Neural crest cell (in vitro differentiated cells): ENCODE measurements at places on chromosomes 1 and 21. TPM values are rescaled to one million over a fixed set of nuclear protein-coding genes. Genes with fewer than 3 reads are reported as not detected.

DNA sequence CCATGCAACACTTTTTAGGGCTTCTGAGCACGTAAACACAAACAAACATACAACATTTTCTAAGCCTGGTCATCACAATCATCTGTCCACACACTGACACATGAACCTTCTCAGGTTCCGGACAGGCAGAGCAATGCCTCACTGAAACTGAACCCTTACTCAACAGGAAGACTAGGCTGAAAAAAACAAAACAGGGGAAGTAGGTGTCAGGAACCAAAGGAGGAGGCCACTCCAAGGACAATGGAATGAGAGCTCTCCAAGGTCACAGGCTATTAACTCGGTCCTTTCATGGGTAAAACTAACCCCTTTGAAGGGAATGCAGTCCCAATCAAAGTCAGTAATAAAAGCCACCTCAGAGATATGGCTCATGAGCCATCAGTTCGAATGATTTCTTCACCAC is 76.6 kb downstream of the FAM78B start:
- peak overlapping the region; percentile 7 for H3K27ac ChIP-seq
- DNase-seq = no peak
- H3K36me3 ChIP-seq = no peaks in the 10 kb centered on the region

GRCh38 chr1:71157151-71157550 is 76.3 kb upstream of the ZRANB2 start:
- H3K27me3 ChIP-seq = no peaks in the 10 kb centered on the region
- H3K27ac ChIP-seq = no peak overlapping the region
- H3K36me3 ChIP-seq = no peaks in the 10 kb centered on the region
- no peak for DNase-seq
- H3K4me1 ChIP-seq = no peaks in the 10 kb centered on the region
- H3K4me3 ChIP-seq = no peak overlapping the region

- H3K4me1 ChIP-seq = peaks cover 19% of the 10 kb centered on the region
- peak overlapping the region; percentile 44 for H3K4me3 ChIP-seq
- no peak for DNase-seq
- H3K27ac ChIP-seq = peak overlapping the region; percentile 59
- H3K27me3 ChIP-seq = no peaks in the 10 kb centered on the region
Observed at GRCh38 chr1:155218854-155219591, 10.5 kb downstream of the MTX1 start.

DNA sequence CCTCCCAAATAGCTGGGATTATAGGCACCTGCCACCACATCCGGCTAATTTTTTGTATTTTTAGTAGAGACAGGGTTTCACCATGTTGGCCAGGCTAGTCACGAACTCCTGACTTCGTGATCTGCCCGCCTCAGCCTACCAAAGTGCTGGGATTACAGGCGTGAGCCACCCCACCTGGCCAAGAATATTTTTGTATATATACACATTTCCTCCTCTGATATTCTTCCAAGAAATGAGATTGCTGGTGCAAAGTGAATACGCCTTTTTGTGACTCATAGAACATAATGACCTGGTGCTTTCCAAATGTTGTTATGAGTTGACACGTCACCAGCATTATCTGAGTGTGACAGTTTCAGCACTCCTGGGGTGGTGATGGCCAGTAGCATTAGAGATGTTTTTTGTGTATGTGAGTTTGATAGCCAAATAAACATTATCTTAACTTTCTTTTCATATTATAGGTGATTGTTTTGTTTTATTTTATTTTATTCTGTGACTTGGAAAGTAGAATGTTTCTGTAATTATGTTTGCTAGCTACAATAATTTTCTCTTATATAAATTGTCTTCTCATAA is 54.9 kb downstream of the KCNK1 start:
- no peak for DNase-seq
- no peaks in the 10 kb centered on the region for H3K4me1 ChIP-seq
- H3K4me3 ChIP-seq = no peak overlapping the region
- no peaks in the 10 kb centered on the region for H3K27me3 ChIP-seq
- no peak overlapping the region for H3K27ac ChIP-seq
- H3K36me3 ChIP-seq = peaks cover 3% of the 10 kb centered on the region

GRCh38 chr21:39014747-39015146 is 168.5 kb downstream of the PSMG1 start:
- H3K4me1 ChIP-seq = peaks cover 4% of the 10 kb centered on the region
- no peaks in the 10 kb centered on the region for H3K36me3 ChIP-seq
- no peaks in the 10 kb centered on the region for H3K27me3 ChIP-seq
- no peak overlapping the region for H3K27ac ChIP-seq
- no peak for DNase-seq

DNA sequence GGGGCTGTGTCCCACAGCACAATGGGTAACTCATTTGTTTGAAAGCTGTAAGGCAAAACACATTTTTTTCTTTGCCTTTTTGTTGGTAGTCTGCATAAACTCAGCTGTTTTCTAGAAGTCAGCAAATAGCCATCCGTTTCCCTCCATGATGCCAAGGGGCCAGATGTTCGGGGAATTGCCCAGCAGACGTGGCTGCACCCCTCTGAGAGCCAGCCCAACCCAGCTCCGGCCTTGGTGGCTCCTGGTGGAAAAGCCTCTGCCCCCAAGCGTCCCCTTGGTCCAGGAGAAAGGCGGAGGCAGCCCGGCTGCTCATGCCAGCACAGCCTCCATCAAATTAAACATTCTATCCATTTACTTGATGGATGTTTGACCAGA is 58.4 kb upstream of the ADARB1 start:
- peaks cover 62% of the 10 kb centered on the region for H3K27me3 ChIP-seq
- peak overlapping the region; percentile 33 for H3K4me3 ChIP-seq
- no peak for DNase-seq

GRCh38 chr1:190353538-190354101 is 124.0 kb downstream of the BRINP3 start:
- H3K27ac ChIP-seq = no peak overlapping the region
- no peak overlapping the region for H3K4me3 ChIP-seq
- H3K36me3 ChIP-seq = no peaks in the 10 kb centered on the region
- no peak for DNase-seq
- peaks cover 14% of the 10 kb centered on the region for H3K27me3 ChIP-seq

GRCh38 chr1:21229246-21230000 is 52.7 kb upstream of the EIF4G3 start:
- peaks cover 4% of the 10 kb centered on the region for H3K4me1 ChIP-seq
- H3K27me3 ChIP-seq = no peaks in the 10 kb centered on the region
- no peak overlapping the region for H3K27ac ChIP-seq
- peaks cover 3% of the 10 kb centered on the region for H3K36me3 ChIP-seq
- no peak for DNase-seq

GRCh38 chr21:38913893-38914527 is 108.3 kb downstream of the ETS2 start:
- H3K27me3 ChIP-seq = peaks cover 30% of the 10 kb centered on the region
- no peak overlapping the region for H3K27ac ChIP-seq
- H3K4me3 ChIP-seq = no peak overlapping the region

GRCh38 chr1:93817819-93818569 is 61.0 kb downstream of the DNTTIP2 start:
- H3K4me3 ChIP-seq = no peak overlapping the region
- H3K27me3 ChIP-seq = no peaks in the 10 kb centered on the region
- peak overlapping the region; percentile 10 for H3K27ac ChIP-seq
- no peak for DNase-seq

DNA sequence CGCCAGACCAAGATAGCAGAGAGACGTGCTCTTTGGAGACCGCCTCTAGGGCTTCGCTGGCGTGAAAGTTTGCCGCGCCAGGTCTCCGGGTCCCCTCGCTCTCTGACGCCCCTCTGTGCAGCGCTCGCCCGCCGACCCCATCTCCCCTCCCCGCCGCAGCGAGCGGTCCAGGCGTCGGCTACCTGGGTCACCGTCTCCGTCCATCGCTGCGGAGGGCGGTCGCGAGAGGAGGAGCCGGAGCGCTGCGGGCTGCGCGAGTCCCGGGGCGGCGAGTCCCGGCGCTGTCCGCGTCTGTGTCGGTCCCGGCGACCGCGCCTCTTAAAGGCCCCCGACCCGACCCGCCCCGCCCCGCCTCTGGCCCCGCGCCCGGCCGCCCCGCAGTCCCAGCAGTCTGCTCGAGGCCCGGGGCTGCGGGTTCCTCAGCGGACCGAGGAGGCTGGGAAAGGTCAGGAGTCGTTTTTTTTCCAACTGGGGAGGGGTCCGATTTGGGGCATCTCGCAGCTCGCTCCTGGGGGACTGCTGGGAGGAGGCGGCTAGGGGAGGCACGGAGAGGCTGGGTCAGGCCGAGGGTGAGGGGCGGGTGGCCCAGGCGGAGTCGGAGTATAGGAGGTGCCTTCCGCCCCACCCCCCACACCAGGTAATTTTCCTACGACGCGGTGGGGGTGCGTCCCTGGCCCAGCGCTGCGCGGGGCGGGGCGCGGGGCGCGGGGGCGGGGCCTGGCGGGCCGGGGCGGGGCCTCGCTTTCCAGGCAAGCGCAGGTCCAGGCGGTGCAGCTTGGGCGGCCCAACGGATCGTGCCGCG is at the start of the genes FBXO2 and FBXO44:
TSS of gene FBXO2 (minus strand) at position 293 of the 802 bp plus-strand sequence. CDS start at position 204, 89 bp downstream.
TSS of gene FBXO44 (plus strand) at position 741 of the 802 bp plus-strand sequence. CDS start 959 bp downstream, outside the sequence.
- H3K27ac ChIP-seq = no peak within 1 kb of the TSS
- peaks cover 55% of the 10 kb centered on the region for H3K27me3 ChIP-seq
- H3K4me1 ChIP-seq = peaks cover 7% of the 10 kb centered on the region
- peak within 1 kb of the TSS; percentile 79 for H3K4me3 ChIP-seq
- H3K36me3 ChIP-seq = no peaks in the 10 kb centered on the region

DNA sequence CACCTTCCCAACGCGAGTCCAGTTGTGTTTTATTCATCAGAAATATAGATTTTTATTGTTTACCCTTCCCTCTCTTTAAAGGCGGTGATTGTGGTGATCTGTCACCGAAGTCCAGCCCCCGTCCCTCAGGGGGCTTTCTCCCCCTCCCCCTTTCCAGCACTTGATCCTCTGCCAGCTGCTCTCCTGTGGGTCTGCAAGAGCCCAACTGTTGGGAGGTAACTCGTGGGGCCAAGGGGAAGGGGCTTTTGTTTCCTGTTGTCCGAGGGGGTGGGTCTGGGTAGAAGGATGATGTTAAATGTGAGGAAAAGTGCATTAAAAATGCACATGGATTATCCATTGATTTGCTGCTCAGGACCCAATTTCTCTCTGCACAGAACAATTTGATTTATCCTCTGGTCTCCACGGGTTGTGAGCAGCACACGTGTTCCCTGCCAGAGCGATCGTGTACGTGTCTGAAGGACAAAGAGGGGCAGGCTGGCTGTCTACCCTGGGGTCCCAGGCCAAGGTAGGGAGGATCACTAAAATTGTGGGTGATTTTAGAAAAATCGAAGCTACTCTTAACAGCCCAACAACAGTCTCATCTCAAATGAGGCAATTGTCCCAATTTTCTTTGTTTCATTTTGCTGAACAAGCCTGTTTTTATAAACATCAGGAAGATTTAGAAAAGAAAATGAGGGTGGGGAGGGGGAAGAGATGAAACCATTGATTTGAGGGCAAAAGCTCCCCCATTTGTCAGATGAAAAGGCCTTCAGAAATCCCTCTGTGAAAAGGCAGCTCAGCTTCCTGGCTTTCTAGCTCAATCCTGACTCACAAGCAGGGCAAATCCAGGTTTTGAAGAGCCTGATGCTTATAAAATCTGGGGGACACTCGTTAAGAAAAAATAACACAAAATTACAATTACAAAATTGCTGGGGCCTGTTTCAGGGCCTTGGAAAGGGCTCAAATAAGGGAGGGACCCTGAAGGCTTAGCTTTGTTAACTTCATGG is 176.2 kb downstream of the RHOU start:
- H3K27me3 ChIP-seq = no peaks in the 10 kb centered on the region
- H3K27ac ChIP-seq = peak overlapping the region; percentile 75
- peak overlapping the region; percentile 29 for H3K4me3 ChIP-seq
- DNase-seq = peak; percentile 7
- peaks cover 2% of the 10 kb centered on the region for H3K36me3 ChIP-seq
- peaks cover 42% of the 10 kb centered on the region for H3K4me1 ChIP-seq

CDC42SE1 gene
- 111 and 115 TPM in 2 replicates for total RNA-seq

MNDA gene
- total RNA-seq = not detected in 2 replicates

BMP8B gene
- total RNA-seq = 1.2 and 1.4 TPM in 2 replicates

DISC1 gene
- total RNA-seq = 11.6 and 13.7 TPM in 2 replicates
